Activated CD4-positive, alpha-beta T cell treated with anti-CD3 and anti-CD28 coated beads for 24 hours (primary cell): ENCODE measurements at places on chromosomes 2 and 18.

DNA sequence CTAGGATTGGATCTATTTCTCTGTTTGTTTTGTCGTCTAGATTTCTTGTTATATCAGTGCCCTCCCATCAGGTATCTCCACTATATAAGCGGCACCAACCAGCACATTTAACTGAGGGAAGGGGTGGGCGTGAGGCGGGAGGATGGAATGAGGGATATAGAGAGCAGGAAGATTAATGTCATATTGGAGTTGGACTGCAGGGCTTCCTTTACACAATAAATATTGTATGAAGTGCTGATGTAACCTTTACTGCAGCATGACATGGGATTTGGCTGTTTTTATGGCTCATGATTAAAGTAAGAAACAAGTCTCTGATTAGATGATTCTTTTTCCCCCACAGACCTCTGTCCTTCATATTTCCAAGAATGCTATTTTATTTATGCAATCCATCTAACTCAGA, 54.8 kb downstream of the TMEM200C start:
- no peak for DNase-seq

DNA sequence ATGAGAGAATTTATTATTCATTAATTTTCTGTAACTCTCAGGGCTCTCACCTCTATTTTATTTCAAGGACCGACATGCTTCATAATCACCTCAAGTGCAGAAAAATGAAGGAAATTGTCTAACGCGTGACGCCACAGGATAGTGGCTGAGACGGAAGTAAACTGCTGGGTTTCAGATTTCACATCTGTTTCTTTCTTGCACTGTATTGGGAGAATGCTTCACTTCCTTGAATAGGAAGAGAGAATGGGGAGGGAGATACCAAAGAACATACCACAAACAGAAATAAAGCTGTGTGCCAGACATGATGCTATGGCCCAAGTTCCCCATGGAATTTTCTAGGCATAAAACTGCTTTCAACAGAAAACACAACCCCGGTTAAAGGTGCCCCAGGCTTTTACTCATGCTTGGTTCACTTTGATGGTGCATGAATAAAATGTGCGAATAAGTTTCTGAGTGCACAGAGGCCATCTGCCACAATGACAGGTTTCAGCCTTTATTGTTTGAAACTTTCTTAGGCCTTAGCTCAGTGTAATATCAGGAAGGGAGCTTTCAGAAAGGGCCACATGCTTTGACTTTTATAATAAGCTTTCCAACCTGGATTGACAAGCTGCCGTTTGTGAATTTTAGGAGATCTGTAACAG, 1116.4 kb downstream of the SOCS6 start:
- no peak for DNase-seq

DNA sequence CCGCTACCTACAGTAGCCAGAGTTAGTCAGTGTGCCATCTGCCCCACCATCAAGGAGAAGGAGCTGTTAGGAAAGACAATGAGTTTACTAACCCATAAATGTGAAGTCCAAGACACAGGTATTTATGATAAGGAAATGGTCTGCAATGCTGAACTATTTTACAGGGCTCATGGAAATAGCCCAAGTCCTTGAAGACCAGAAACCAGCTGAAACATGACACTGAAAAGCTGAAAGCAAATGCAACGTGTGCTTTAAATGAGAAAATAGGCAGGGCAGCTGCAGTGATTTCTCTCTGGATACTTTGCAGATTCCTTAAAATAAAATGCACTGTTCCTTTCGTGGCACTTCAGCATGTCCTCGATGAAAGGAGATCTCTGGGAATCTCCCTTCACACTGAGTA, 256.4 kb upstream of the TCF4 start:
- no peak for DNase-seq

DNA sequence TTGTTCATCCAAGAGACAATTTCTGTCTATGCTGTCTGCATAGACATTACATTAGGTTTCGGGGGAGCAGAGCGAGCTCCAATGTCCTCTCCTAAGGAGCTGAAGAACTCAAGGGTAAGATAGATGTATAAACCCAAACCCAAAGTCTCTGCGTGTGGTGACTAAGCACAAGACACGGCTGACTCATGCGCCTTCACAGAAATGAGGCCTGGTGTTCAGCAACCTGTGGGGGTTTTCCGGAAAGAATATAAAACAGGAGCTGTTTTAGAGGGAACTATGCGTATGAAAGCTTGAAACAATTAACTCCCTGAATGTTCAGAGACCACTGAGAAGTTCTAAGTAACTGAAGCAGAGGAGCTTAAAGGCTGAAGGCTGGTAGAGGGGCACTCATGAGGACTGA, 154.7 kb downstream of the SOX11 start:
- DNase-seq = no peak

- no peak for DNase-seq
These were observed 36.1 kb downstream of the OSBPL6 start for GRCh38 chr2:178230396-178230795.

DNA sequence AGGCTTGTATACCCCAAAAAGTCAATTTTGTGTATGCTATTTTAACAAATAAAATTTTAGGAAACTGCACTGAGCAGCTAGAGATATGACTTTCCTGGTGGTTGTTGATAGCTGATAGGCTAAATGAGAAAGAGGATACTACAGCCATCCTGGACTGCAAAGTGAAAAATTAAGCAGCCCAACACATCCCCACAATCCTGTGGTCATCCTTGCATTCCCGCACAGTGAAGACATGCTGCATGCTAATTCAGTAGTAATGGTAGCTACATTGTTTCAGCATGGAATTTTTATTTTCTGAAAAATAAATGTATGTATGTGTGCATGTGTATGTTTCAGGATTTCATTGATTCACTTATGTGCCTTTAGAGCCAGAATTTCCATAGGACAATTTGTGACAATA, 124.2 kb upstream of the CCDC68 start:
- no peak for DNase-seq

GRCh38 chr2:33073018-33073417, 126.3 kb downstream of the LTBP1 start:
- no peak for DNase-seq

GRCh38 chr2:42843131-42843530, 50.7 kb upstream of the HAAO start:
- no peak for DNase-seq

DNA sequence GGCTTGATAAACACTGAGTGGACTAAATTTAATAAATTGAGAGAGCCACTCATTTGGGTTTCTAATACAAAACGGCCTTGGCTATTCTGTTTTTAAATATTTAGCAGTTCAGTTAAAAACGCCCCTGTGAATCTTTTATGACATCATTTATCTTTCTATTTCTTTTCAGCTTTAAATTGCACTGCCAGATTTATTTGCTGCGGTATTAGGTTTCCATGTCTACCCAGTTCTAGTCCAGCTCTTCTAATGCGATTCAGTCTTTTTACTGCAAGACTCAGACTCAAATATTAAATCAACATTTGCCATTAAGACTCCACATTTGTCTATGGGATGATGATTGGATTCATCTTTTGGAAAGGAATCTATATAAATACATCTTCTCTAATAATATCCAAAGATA, 2174.3 kb upstream of the PIK3C3 start:
- no peak for DNase-seq

- no peak for DNase-seq
These were observed 8.2 kb downstream of the FAM110C start for GRCh38 chr2:38155-38554.
